Mammary epithelial cell (primary cell): ENCODE measurements at places on chromosomes 6 and 20. TPM values are rescaled to one million over a fixed set of nuclear protein-coding genes. Genes with fewer than 3 reads are reported as not detected.

The TUBB1 gene
- total RNA-seq, result not detected in 2 replicates

- no peak for DNase-seq
Observed at GRCh38 chr20:48687117-48687800, 140.5 kb downstream of the PREX1 start.

DNA sequence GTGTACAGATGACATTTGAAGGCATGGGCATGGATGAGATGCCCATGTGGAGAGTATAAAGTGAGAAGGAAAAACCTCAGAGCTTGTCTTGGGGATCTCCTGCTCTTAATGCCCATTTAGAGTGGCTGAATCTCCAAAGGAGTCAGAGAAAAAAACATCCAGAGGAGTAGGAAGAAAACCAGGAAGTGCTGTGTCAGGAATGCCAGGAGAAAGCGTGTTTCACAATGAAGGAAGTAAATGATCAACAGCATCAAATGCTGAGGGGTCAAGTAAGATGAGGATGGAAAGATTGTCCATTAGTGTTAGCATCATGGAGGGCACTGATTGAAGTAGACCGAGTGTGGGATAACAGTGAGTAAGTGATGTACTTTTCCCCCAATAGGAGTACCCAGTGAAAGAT, 56.1 kb downstream of the FIG4 start:
- no peak for DNase-seq

GRCh38 chr6:28856620-28857005, 67.2 kb downstream of the TRIM27 start:
- DNase-seq, result no peak

DNA sequence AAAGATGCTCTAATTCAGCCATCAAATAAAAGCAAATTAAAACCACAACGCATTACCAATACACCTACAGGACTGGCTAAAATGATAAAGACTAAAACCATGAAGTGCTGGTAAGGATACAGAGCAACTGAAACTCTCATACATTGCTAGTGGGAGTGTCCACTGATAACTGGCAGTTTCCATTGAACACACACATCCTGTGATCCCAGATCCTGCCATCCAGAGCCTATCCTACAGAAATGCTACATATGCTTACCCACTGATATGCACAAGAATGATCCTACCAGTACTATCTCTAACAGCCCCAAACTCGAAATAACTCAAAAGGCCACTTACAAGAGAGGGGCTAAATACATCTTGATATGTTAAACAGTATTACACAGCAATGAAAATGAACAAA, 81.0 kb downstream of the FYN start:
- DNase-seq, result no peak

The RAD21L1 gene
- not detected in 2 replicates for total RNA-seq

The ANKRD60 gene
- total RNA-seq, result not detected in 2 replicates

The TNFRSF6B gene
- total RNA-seq, result 34.8 and 76.5 TPM in 2 replicates

- peak; percentile 82 for DNase-seq
Observed at GRCh38 chr6:147974376-147974775, 368.3 kb upstream of the SASH1 start.

The VEGFA gene
- total RNA-seq, result 161 TPM

- DNase-seq, result peak; percentile 37
Observed at GRCh38 chr6:28709478-28710349, 184.0 kb downstream of the GPX5 start.

DNA sequence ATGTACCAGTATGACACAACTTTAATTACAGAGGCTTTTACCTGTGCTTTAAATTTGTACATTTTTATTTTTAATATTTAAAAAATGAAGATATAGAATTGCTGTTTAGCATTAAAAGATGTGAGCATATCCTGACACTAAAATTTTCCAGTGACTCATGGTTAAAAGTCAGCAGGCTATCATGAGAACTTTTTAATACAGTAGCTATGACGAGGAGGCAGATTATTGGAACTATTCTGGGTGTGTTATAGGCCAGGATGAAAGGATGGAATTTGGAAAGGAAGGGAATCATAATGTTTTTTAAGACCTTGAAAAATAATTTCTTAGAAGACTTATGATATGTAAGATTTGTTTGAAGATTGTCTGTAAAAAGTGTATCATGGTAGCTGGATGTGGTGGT, 91.0 kb downstream of the GFRA4 start:
- no peak for DNase-seq

DNA sequence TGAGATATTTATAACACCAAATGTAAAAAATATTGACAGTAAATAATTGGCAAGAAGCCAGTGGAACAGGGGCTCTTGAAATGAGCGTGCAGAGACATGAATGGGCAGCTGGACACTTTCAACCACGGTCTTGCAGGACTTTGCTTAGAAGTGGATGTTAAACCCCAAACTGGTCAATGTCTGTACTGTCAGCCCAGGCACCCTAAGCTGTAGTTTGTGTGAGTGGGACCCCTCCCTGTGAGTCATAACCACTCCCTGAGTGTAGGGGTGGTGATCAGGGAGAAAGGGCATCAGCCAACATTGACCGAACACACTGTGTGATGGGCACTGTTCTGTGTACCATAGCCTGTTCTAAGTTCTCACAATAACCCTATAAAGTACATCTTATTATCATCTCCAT, 108.6 kb downstream of the FIG4 start:
- DNase-seq, result peak; percentile 31

The EPPIN gene
- not detected in 2 replicates for total RNA-seq

The RNF217 gene
- 50.9 and 53.9 TPM in 2 replicates for total RNA-seq

DNA sequence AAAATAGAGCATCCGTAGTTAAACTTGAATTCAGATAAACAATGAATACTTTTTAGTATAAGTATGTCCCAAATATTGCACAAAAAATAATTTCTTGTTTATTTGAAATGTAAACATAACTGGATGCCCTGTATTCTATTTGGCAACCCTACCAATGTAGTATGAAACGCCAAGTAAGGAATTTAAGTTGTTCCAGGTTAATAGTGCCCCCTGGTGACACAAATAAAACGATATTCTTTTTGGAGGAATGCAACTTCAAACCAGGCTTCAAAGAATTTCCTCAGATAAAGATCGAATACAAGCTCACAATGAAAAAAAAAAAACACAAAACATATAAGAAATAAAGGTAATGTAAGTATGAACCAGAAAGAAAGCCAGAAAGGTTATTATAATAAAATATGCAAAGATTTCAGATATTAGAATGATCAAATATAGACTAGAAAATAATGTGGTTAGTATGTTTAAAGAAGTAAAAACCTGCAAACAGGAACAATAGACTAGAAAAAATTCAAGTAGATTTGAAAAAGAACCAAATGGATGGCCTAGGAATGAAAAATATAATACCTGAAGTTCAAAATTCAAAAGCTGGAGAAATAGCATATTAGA, 18.4 kb upstream of the AKAP7 start:
- peak; percentile 37 for DNase-seq

GRCh38 chr6:1631251-1631650, 21.5 kb downstream of the FOXC1 start:
- no peak for DNase-seq

DNA sequence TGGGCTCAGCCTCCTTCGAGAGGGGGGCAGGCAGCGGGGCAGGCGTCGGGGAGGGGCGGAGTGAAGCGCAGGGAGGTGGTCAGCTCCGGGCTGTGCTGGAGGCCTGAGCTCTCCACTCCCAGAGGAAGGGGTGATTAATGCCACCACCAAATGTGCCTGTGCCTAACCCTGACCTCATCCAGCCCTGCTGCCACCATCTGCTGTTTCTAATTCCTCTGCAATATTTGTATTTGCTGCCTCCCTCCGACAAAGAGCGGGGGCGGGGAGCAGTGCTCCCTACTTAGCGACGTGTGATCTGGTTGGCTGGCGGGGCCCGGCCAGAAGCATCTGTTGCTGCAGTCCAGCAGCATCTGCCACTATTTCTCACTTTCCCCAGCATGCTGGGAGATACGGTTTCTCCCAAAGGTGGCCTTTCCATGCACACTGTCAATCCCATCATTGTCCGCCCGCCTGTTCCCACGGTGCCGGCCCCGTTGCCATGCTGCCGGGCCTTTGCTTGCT, 47.0 kb downstream of the DLL1 start:
- DNase-seq, result no peak

GRCh38 chr6:106101466-106101865, 15.3 kb downstream of the PRDM1 start:
- peak; percentile 87 for DNase-seq

The NOX3 gene
- not detected for total RNA-seq

- DNase-seq, result no peak
Observed at GRCh38 chr6:81756690-81757089, 4.2 kb upstream of the TENT5A start.

DNA sequence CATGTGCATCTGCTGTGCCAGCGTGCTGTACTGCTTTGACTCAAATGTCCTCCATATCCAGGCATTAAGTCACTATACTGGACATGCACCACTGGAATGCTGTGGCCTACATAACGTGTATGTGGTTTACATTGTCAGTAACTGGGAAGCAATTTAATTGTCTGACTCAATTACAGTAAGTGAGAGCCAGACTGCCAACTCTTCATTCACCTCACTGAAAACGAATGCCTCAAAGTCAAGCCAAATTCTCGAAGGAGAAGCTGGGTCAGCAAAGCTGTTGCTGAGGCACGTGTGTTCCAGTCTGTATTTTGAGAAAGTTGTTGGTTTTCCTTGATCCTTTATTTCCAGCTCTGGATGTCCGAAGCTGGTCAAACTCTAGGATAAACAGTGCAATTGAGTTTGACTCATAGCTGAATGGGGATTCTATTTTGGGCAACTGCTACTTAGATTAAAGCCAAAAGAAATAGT, 534.3 kb downstream of the COL12A1 start:
- peak; percentile 52 for DNase-seq

DNA sequence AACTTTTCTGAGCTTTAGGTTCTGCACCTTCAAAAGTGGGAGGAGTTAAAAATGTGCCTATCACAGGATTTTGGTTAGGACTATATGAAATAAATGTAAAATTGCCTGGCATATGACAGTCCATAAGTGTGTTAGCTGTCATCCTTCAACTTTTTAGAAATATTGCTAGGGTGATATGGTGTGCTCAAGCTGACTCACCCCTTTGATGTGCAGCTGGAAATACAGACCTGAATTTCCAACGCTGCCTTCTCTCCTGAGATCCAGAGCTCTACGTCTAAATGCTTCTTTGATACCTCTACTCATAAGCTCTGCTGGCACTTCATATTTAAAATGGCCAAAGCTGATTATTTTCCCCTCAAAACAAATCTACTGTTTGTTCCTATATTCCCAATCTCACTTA, 2.7 kb downstream of the SLC35B3 start:
- DNase-seq, result no peak

GRCh38 chr6:98131290-98131990, 702.9 kb upstream of the POU3F2 start:
- DNase-seq, result no peak

DNA sequence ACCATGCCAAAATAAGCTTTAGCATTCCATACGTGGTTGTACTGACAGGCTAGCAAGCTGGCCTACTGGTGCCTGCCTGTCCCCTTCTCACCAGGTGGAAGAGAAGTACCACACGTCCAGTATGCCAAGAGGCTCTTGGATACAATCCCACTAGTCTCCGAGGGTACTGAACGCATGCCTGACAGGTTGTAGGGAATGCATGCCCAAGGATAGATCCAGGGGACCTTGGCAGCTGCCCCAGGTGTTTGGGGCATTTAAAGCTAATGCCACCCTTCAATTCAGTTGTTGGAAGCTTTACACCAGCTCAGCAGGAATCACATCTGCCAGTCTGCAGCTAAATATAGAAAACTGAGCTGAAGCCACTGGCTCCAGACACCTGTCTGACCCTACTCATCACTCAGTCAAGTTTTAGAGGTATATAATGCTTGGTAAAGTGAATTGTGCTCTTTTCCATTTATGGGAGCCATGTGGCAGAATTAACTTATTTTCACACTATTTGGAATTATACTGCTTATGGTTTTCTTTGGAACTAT, 4.9 kb downstream of the TUBB2B start:
- no peak for DNase-seq

The SNAP25 gene
- not detected in 2 replicates for total RNA-seq

DNA sequence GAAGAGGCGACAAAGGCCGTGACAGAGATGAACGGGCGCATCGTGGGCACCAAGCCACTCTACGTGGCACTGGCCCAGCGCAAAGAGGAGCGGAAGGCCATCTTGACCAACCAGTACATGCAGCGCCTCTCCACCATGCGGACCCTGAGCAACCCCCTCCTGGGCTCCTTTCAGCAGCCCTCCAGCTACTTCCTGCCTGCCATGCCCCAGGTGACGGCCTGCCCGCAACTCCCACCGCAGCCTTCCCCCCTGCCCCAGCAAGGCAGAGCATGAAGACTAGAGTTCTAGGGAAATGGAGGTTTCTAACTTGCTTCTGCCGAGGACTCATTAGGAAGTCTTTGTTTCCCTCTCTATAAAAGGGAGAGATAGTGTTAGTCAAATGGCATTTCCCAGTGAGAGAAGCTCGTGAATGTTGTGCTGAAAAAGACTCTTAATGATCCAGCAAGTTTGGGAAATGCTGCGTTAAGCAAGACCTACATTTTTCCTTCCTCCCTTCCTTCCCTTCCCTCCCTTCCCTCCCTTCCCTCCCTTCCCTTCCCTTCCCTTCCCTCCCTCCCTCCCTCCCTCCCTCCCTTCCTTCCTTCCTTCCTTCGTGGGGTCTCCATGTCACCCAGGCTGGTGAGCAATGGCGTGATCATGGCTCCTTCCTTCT, 20.8 kb downstream of the PABPC1L start:
- no peak for DNase-seq

DNA sequence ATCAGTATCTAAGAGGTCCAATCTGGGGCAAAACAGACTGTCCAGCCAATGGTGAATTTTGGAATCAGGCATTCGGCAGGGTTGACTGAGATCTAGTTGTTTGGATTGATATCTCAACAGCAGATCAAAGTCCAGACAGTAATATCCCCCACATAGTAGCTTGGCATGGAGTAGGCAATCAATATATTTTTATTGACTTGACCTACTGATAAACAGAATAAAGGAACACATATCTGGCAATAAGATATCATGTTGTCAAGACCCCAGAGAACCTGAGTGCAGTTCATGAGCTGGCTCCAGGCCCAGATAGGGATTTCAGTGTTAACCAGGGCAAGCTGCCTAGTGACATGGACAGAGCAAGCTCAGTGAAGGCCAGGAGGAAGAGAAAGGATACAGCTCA, 34.4 kb downstream of the TNFAIP3 start:
- no peak for DNase-seq

- DNase-seq, result no peak
Observed at GRCh38 chr6:104401926-104402325, 457.8 kb downstream of the HACE1 start.

The OTOR gene
- total RNA-seq, result not detected in 2 replicates

GRCh38 chr20:64253000-64253383, 2.6 kb upstream of the PCMTD2 start:
- no peak for DNase-seq

The NXT1 gene
- 28.5 and 30.0 TPM in 2 replicates for total RNA-seq
